Head of caudate nucleus (tissue), 42 donors: ENCODE measurements at places on chromosomes 2 and 18.
A peak's percentile ranks its signal among the peaks of the same experiment; 100 is the strongest.

GRCh38 chr2:173545364-173545763 lies 190.7 kb downstream of the CDCA7 start:
- DNase-seq = no peak

- no peak for DNase-seq
Measured at GRCh38 chr18:58156516-58156915, 112.5 kb downstream of the NEDD4L start.

DNA sequence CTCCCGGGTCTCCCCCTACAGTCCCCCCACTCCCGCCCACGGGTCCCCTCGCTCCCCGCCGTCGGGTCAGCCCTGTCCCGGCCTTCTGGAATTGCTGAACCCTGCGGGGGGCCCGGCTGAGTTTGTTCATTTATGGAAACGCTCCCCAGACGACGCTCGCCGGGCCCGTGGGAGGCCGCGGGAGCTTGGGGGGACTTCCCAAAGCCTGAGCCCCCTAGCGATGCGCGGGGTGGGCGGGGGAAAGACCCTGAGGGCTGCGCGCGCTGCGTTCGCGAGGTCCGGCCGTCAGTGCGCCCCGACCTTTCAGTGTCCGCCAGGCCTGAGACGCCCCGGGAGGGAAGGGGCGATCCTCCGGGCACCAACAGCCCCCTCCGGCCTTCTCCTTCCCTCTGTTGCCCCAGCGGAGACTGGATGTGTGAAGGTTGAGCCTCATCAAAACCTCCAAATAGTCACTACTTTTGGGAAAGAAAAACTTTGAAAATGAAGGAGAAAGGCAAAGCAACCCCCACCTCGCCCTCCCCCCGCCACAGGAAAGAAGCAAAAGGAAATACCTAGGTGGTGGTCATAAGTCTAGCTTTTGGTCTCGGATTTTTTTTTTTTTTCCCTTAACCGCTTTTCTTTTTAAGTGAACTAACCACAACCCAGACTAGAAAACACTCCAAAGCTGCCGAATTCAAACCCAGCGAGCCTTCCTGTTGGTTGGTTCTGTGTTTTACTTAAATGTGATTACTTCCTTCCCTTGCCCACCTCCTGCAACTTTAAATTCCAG lies 509 bp upstream of the CYS1 start:
- DNase-seq = no peak

DNA sequence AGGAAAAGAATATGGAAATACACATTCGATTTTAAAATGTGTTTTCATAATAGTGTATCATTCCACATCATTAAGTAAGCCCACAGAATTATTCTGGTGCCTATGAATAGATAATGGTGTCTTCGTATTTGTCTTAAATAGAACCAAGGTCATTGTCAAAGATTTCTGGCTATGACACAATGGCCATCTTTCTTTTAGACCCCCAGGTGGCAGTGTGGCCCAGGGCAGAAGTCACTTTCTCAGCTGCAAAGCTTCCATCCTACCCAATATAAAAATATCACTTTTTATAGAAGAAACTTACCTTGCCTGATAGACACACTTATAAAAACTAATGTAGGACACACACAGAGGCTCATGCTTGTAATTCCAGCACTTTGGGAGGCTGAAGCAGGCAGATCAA lies 57.5 kb downstream of the ZRANB3 start:
- no peak for DNase-seq

DNA sequence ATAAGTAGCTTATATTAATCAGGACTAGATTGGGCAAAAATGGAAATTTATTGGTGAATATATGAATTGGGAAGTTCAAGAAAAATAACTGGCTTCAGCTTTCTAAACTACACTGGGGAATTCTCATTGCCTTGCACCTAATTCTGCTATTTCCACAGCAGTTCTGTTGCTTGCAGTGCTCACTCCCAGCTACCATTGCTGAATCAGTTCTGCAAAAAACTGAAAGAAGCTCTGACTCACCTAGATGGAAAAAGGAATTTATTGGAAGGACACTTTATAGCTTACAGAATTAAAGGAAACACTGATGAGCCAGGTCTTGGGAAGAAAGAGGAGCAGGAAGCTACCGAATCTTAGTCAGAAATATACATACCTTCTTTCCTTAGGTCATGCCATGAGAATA lies 60.3 kb upstream of the ACVR1 start:
- no peak for DNase-seq

DNA sequence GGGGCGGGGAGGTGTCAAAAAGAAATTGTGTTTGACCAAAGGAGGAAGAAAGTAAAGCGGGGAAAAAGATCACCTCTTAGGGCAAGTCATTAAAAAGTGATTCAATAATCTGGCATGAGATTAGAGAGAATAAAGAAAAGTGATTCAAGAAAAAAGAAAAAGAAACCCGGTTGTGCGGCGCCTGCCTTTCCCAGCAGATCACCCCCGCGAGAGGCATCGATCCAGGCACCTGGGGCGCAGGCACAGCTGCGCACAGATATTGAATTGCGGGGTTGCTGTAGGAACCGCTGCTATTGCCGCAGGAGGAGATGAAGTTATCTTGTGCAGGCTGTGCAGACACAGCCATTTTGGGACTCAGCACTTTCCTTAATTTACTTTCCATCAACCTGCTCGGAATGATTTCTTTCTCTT lies 71.2 kb downstream of the PLB1 start:
- peak; percentile 69 for DNase-seq

DNA sequence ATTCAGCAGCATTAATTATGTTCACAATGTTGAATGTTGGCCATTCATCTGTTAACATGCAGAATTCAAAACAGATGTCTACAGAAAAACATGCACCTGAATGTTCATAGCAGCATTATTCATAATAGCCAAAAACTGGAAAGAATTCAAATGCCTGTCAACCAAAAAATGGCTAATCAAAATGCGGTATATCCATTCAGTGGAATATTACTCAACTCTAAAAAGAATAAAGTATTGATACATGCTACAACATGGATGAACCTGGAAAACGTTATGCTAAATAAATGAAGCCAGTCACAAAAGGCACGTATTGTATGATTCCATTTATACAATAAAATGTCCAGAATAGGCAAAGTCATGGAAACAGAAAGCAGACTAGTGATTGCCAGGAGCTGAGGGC lies 68.0 kb downstream of the CCDC88A start:
- no peak for DNase-seq
